ENCODE measurements at places on chromosomes 2 and 18. TPM values are rescaled to one million over a fixed set of nuclear protein-coding genes. Genes with fewer than 3 reads are reported as not detected.

The MGAT4A gene
- 91.6 TPM for total RNA-seq

The UGT1A3 gene
- total RNA-seq, result not detected

The DNAH7 gene
- 0.20 TPM for total RNA-seq

The FOXI3 gene
- not detected for total RNA-seq

The ANKRD30B gene
- total RNA-seq, result not detected

The HOXD8 gene
- total RNA-seq, result not detected

The COBLL1 gene
- 2.2 TPM for total RNA-seq

The C1QL2 gene
- not detected for total RNA-seq

The CNDP1 gene
- 0.57 TPM for total RNA-seq

The CAPN13 gene
- total RNA-seq, result not detected

The C2orf81 gene
- 1.7 TPM for total RNA-seq

- H3K4me1 ChIP-seq, result no peaks in the 10 kb centered on the region
- no peak overlapping the region for H3K27ac ChIP-seq
- H3K36me3 ChIP-seq, result no peaks in the 10 kb centered on the region
- no peaks in the 10 kb centered on the region for H3K27me3 ChIP-seq
Measured at GRCh38 chr2:228654707-228655106, 473.2 kb upstream of the SPHKAP start.

- no peaks in the 10 kb centered on the region for H3K36me3 ChIP-seq
- H3K4me1 ChIP-seq, result peaks cover 38% of the 10 kb centered on the region
- no peaks in the 10 kb centered on the region for H3K27me3 ChIP-seq
- no peak overlapping the region for H3K4me3 ChIP-seq
Measured at GRCh38 chr2:71603851-71604725, 150.7 kb downstream of the DYSF start.

- no peaks in the 10 kb centered on the region for H3K36me3 ChIP-seq
- no peak for DNase-seq
- H3K27me3 ChIP-seq, result no peaks in the 10 kb centered on the region
- no peaks in the 10 kb centered on the region for H3K4me1 ChIP-seq
Measured at GRCh38 chr18:10329101-10329500, 125.3 kb upstream of the APCDD1 start.

GRCh38 chr2:69572641-69573040 is 70.9 kb downstream of the AAK1 start:
- no peak overlapping the region for H3K4me3 ChIP-seq
- H3K27me3 ChIP-seq, result no peaks in the 10 kb centered on the region
- DNase-seq, result no peak
- H3K27ac ChIP-seq, result no peak overlapping the region
- peaks cover 24% of the 10 kb centered on the region for H3K4me1 ChIP-seq

- H3K4me1 ChIP-seq, result peaks cover 80% of the 10 kb centered on the region
- peak; percentile 82 for DNase-seq
- peaks cover 26% of the 10 kb centered on the region for H3K36me3 ChIP-seq
Measured at GRCh38 chr2:218398437-218399390, 954 bp upstream of the CTDSP1 start.

DNA sequence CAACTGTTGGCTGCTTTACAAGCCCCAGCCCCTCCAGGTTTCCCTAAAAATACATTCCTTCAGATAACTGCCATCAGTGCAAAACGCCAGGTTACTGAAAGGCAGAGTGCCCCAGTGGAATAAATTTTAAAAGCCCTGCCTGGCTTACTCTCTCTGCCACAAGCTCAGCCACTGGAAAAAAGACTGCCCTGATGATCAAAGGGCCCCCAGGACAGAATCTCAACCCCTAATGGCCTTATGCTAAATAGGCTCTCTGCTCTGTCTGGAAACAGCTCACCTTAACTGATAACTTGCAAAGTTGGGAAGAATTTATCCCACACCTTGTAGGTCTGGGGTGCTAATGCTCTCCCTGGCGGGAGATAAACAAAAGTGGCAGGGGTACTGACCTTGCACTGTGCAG is 33.9 kb downstream of the CFAP53 start:
- H3K27me3 ChIP-seq, result no peaks in the 10 kb centered on the region
- H3K4me1 ChIP-seq, result no peaks in the 10 kb centered on the region
- H3K27ac ChIP-seq, result no peak overlapping the region
- DNase-seq, result no peak
- H3K4me3 ChIP-seq, result no peak overlapping the region

GRCh38 chr2:20457661-20458630 is 11.1 kb downstream of the RHOB start:
- DNase-seq, result no peak
- H3K36me3 ChIP-seq, result no peaks in the 10 kb centered on the region
- no peaks in the 10 kb centered on the region for H3K27me3 ChIP-seq
- H3K27ac ChIP-seq, result no peak overlapping the region
- no peaks in the 10 kb centered on the region for H3K4me1 ChIP-seq
- no peak overlapping the region for H3K4me3 ChIP-seq

DNA sequence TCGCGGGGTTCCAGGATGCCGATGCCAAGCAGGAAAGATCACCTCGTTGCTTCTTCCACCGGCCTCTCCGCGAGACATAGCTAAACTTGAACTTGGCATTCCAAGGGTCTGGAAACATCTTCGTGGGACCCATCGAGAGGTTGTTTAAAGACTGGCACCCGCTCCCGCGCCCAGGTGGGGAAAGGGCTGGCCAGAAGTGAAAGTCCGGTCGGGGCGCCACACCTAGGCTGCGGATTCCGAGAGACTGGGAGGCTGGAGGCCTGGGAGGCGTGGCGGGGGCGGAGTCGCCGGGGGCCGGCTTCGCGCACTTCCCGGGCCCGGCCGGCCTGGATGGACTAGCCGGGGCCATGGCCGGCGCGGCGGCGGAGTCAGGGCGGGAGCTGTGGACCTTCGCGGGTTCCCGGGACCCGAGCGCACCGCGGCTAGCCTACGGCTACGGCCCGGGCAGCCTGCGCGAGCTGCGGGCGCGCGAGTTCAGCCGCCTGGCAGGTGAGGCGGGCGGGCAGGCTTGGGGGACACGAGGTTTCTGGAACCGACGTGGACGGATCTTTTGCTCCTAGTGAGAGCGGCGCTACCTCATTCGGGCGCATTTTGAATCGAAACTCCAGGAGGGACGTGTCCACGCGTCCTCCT is at the start of gene MOCOS:
MOCOS (plus strand) TSS at position 305 of the 633 bp plus-strand sequence; CDS start at position 348, 43 bp downstream.
- peaks cover 16% of the 10 kb centered on the region for H3K4me1 ChIP-seq
- no peak within 1 kb of the TSS for H3K27ac ChIP-seq
- peaks cover 6% of the 10 kb centered on the region for H3K27me3 ChIP-seq
- DNase-seq, result peak; percentile 47
- H3K36me3 ChIP-seq, result no peaks in the 10 kb centered on the region
- peak within 1 kb of the TSS; percentile 80 for H3K4me3 ChIP-seq

DNA sequence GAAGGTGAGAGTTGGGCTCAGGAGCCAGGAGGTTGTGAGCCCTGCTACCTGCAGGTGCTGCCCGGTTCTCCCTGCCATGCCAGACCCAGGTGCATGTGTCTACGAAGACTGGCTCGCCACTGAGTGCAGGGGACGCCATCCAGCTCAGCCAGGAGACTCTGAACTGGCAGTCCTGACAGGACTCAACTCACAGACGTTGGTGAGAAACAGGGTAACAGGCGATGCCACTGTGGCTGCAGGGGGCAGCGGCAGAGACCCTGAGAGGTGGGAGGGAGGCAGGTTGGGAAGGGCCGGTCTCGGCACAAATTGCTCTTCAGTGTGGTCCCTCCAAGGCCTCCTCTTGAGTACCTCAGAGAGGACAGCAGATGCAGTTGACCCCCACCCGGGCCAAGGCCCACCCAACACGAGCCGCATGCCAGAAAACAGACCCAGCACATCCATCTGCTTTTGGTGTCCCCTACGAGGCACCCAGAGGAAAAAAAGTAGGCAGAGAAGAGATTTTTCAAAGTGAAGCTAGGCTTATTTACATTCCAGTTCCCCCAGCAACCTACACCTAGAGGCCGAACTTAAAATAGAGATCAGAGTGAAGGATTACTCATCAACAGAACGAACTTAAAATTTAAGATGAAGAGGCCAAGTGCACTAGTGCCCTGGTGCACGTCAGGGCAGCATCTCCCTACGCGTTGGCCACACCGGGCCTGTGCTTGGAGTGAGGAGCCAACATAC is 184.8 kb downstream of the SEPTIN10 start:
- no peak overlapping the region for H3K27ac ChIP-seq
- no peaks in the 10 kb centered on the region for H3K36me3 ChIP-seq
- no peaks in the 10 kb centered on the region for H3K4me1 ChIP-seq

- no peak for DNase-seq
- H3K4me1 ChIP-seq, result peaks cover 14% of the 10 kb centered on the region
- no peaks in the 10 kb centered on the region for H3K36me3 ChIP-seq
Measured at GRCh38 chr2:39780825-39781600, 2.0 kb upstream of the THUMPD2 start.

GRCh38 chr2:233413046-233413445 is 58.8 kb downstream of the DGKD start:
- H3K36me3 ChIP-seq, result peaks cover 24% of the 10 kb centered on the region
- no peak for DNase-seq
- no peak overlapping the region for H3K4me3 ChIP-seq
- H3K4me1 ChIP-seq, result peaks cover 54% of the 10 kb centered on the region

GRCh38 chr18:79588636-79589481 is 90.7 kb upstream of the CTDP1 start:
- no peak overlapping the region for H3K4me3 ChIP-seq
- no peak for DNase-seq
- H3K4me1 ChIP-seq, result no peaks in the 10 kb centered on the region
- H3K27ac ChIP-seq, result no peak overlapping the region

- H3K27me3 ChIP-seq, result no peaks in the 10 kb centered on the region
- no peaks in the 10 kb centered on the region for H3K36me3 ChIP-seq
- no peak overlapping the region for H3K4me3 ChIP-seq
- DNase-seq, result no peak
Measured at GRCh38 chr2:42926434-42927333, 134.3 kb upstream of the HAAO start.

GRCh38 chr2:152055366-152056108 is 43.3 kb downstream of the CACNB4 start:
- no peaks in the 10 kb centered on the region for H3K36me3 ChIP-seq
- no peaks in the 10 kb centered on the region for H3K4me1 ChIP-seq
- no peak overlapping the region for H3K4me3 ChIP-seq

- no peaks in the 10 kb centered on the region for H3K4me1 ChIP-seq
- H3K4me3 ChIP-seq, result no peak overlapping the region
- no peak for DNase-seq
- H3K27ac ChIP-seq, result no peak overlapping the region
- H3K27me3 ChIP-seq, result no peaks in the 10 kb centered on the region
- H3K36me3 ChIP-seq, result no peaks in the 10 kb centered on the region
Measured at GRCh38 chr18:71107244-71107643, 818.4 kb downstream of the SOCS6 start.

- no peak overlapping the region for H3K27ac ChIP-seq
- H3K36me3 ChIP-seq, result no peaks in the 10 kb centered on the region
- no peaks in the 10 kb centered on the region for H3K4me1 ChIP-seq
- no peak for DNase-seq
Measured at GRCh38 chr18:10842861-10843260, 306.5 kb downstream of the PIEZO2 start.

DNA sequence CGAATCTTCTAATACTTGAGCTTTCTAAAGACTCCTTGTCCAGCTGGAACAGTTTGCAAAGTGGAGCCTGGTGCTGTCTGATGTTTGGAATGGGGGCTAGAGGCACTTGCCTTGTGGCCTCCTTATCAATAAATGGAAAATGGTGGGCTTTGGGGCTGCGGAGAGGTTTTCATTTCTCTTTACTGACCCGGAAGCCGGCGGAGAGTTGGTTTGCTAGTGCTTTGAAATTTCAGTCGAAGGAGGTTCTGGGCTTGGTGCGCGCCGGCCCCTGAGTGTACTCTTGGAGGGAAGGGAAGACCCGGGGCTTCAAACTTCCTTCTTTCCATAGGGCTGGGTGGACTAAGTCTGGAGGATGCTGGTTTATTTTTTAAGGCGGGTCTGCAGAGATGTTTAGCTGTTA is 714 bp downstream of the RPIA start:
- peak; percentile 21 for DNase-seq
- peak overlapping the region; percentile 46 for H3K27ac ChIP-seq
- H3K27me3 ChIP-seq, result no peaks in the 10 kb centered on the region
- H3K4me3 ChIP-seq, result peak overlapping the region; percentile 53
- H3K4me1 ChIP-seq, result peaks cover 16% of the 10 kb centered on the region
- H3K36me3 ChIP-seq, result no peaks in the 10 kb centered on the region

GRCh38 chr2:5036256-5036655 is 655.9 kb upstream of the SOX11 start:
- no peaks in the 10 kb centered on the region for H3K27me3 ChIP-seq
- no peak for DNase-seq
- H3K36me3 ChIP-seq, result no peaks in the 10 kb centered on the region
- no peak overlapping the region for H3K4me3 ChIP-seq

DNA sequence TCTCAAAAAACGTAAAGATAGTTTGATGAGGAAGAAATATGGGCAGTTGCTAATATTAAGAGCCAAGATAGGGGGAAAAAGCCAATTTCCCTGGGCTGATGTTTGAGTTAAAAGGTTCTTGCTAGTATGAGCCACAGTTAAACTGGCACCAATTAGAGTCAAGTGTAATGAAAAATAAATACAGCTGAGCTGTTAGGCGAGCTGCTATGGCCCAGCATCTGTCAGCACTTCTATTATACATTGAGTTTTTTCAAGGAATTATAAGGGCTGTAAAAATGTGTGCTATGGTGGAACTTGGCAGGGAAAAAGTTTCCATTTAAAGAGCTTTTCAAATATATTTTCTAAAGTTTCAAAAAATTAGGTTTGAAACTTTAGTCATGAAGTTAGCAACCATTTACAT is 279.6 kb downstream of the CYRIA start:
- no peaks in the 10 kb centered on the region for H3K36me3 ChIP-seq
- H3K27ac ChIP-seq, result no peak overlapping the region
- no peaks in the 10 kb centered on the region for H3K27me3 ChIP-seq
- DNase-seq, result no peak
- H3K4me3 ChIP-seq, result no peak overlapping the region

DNA sequence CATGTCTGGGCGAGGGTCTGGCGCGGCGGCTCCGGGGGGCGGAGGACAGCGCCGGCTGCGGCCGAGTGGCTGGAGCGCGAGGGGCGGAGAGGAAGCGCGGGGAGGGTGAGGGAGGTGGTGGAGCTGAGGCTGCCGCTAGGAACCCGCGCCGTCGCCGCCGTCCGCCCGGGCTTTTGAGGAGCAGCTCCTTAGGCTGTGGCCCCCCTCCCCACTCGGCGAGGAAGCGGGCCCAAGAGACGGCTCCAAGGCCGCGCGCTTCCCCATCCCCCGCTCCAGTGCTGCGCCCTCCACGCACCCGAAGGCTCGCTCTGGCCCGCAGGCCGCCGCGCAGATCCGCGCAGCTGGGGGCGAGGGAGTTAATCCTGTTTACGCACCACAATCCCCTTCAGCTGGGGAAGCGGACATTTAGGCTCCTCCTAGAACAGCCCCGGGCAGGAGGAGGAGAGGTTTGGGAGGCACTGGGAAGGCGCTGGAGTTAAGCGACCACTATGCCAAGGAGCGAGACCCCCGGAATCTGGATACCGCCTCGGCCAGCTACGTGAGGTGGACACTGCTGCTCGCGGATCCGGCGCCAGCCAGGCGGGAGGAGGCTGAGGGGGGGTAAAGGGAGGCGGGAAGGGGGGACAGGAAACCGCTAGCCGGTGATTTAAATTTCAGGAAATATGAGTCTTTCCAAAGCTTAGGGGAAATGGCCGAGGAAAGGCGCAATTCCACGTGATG is at the start of gene CNRIP1:
CNRIP1 (minus strand) TSS at position 552 of the 720 bp plus-strand sequence; CDS start at position 3, 549 bp downstream.
- H3K4me1 ChIP-seq, result peaks cover 18% of the 10 kb centered on the region
- peak; percentile 10 for DNase-seq
- peak within 1 kb of the TSS; percentile 17 for H3K4me3 ChIP-seq
- no peak within 1 kb of the TSS for H3K27ac ChIP-seq
- H3K27me3 ChIP-seq, result peaks cover 23% of the 10 kb centered on the region
- H3K36me3 ChIP-seq, result no peaks in the 10 kb centered on the region
